ENCODE measurements at places on chromosomes 16 and 17.

DNA sequence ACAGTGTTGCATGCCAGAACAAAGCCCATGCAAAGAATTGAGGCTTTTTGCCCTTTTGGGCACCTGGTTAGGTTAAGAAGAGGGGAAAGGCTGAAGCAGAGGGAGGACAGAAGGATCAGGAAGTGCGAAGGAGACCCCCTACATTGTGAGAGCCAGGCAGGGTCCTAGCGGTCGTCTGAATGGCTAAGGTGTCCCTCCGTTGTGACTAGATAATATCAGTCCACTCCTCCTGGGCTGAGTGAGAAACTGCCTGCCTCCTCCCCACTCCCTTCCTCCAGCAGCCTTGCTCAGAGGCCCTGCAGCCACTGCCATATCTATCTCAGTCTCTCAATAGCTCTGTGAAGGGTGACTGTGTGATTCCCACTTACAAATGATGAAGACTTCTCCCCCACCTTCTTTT is 75.1 kb downstream of the WSB1 start:
- no peak for DNase-seq

- DNase-seq: no peak
Measured at GRCh38 chr17:28816540-28816939, 26.1 kb downstream of the FAM222B start.

GRCh38 chr17:30172560-30172959 is 55.9 kb downstream of the NSRP1 start:
- DNase-seq: no peak

GRCh38 chr17:32341141-32341856 is 674 bp downstream of the C17orf75 start:
- no peak for DNase-seq

DNA sequence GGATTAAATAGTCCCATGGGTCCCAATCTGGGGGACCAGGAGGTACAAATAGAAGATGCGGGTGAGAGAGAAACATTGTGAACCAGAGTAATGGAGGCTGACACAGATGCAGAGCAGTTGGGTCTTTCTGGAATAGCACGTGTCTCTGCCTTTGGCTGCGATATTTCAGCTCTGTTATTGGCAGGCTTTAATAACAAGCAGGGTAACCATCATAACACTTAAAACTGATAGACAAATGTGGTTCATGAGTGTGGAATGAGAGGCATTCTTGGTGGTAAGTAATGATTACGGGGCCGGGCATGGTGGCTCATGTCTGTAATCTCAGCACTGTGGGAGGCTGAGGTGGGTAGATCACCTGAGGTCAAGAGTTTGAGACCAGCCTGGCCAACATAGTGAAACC is 110.3 kb downstream of the SNX29 start:
- no peak for DNase-seq

GRCh38 chr16:13130586-13130985 is 229.2 kb downstream of the SHISA9 start:
- DNase-seq: no peak

DNA sequence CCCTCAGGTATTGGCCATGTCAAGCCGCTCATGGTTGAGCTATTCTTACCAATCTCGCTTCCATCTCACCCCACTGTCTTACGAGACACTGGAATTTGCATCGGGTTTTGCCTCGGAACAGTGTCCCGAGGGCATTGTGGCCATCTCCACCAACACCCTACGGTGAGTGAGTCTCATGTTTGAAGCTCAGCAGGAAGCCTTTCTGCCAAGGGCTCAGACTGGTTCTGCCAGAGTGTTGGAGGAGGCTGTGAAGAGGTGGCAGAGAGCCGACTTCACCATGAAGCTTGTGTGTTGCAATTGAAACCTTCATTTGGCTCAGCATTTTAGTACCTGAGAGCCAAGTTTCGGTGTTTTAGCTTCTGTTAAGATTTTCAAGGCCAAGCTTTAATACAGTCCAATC is 38.0 kb downstream of the SF3B3 start:
- DNase-seq: no peak

DNA sequence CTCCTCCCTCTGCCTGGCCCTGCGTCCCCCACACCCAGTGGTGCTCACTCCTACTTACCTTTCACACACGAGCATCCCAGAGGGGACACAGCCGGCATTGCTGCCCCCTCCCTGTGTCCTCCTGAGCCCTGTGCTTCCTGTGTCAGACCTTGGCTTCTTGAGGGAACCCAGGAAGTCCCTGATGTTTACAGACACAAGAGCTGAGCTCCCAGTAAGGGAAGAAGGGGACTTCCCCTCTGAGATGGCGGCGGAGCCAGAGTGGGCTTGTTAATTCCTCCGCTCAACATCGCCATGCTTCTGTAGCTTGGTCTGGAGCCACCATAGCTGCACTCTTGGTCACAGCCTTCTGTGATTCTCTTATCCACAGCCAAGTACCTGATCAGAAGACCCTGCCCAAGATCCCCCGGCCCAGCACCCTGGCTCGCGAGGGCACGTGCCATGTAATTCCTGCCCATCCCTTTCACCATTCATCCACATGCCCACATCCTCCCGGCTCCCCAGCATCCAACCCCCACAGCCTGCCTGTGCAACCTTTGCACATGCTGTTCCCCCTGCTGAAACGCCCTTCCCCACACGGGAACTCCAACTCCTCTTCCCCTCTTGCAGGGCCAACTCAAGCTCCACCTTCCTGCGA is 127.4 kb upstream of the FOXF1 start:
- no peak for DNase-seq

- DNase-seq: no peak
Measured at GRCh38 chr17:56119936-56120335, 33.3 kb upstream of the ANKFN1 start.

- DNase-seq: peak; percentile 39
Measured at GRCh38 chr16:19885451-19886072, 914 bp upstream of the GPRC5B start.

GRCh38 chr16:4111748-4112696 is 4.2 kb downstream of the ADCY9 start:
- no peak for DNase-seq

GRCh38 chr16:19232988-19233387 is 52.5 kb upstream of the CLEC19A start:
- DNase-seq: no peak

- peak; percentile 4 for DNase-seq
Measured at GRCh38 chr16:22077700-22078313, 14.5 kb upstream of the VWA3A start.

- no peak for DNase-seq
Measured at GRCh38 chr17:80101946-80102663, 724 bp downstream of the GAA start.

DNA sequence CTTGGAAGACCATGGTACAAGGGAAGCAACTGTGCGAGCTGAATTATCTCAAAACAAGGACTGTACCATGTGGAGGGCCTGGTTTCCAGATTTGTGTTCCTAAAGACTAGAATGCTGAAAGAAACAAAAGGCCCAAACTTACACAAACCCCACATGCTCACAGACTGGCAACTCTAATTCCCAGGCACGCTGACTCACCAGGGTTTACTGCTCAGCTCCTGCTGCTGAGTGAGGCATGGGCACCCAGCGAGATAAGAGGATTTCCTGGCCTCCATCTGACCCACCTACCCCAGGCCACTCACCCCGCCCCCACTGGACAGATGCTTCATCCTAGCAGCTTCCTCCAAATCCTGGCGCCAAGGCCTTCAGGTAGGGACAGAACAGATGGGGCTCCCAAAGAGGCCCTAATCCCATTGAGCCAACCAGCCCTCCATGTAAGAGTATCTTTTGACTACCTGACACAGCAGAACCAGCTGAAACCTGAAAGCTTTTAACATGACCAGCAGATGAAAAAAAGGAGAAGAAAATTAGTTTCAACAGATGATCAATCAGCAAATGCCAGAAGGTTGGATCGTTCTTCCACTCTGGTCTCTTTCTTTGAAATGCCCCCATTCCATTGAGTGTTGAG is 33.9 kb downstream of the DCUN1D3 start:
- DNase-seq: no peak

DNA sequence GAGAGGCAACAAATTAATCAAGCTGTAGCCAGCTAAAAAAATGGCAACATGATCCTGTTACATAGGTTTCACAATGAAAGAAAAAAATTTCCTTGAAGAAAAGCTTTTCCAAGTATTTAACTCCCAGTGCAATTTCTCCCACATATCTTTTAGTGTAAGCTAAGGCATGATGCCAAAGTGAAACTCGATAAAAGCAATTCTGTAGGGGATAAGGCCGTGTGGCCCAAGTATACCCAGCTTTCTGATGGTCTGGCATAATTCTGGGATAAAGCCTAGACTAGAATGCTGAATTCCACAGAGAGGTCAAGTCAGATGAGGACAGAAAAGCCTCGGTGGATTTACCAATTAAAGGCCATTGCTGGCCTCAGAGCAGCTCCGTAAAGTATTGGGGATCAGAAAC is 36.2 kb downstream of the CTCF start:
- DNase-seq: no peak

DNA sequence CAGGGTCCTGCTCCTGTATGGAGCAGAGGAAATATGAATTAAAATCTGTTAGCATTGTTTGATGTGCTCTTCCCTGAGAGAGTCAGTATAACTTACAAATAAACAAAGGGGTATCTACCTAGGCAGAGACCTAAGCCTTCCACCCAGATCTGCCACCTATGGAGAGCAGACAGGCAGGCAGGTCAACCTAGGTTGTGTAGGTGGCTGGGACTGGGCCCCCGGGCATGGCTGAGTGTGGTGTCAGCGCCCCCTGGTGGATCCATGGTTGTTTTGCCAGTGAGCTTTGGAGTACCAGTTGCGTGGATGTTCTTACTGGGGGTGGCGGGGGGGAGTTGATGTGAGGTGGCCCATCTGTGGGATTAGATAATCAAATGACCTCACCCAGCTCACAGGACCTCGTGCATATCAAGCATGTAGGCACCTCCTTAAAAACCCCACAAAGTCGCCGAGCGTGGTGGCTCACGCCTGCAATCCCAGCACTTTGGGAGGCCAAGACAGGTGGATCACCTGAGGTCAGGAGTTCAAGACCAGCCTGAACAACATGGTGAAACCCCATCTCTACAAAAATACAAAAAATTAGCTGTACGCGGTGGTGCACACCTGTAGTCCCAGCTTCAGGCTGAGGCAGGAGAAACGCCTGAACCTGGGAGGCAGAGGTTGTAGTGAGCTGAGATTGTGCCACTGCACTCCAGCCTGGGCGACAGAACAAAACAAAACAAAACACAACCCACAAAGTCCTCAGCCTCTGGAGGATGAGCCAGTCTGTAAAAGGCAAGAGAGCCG is 17.6 kb downstream of the DUS2 start:
- peak; percentile 40 for DNase-seq

- DNase-seq: peak; percentile 14
Measured at GRCh38 chr16:20851601-20852000, 45.3 kb downstream of the REXO5 start.

GRCh38 chr17:54494721-54495715 is 405.6 kb upstream of the TOM1L1 start:
- no peak for DNase-seq

- DNase-seq: no peak
Measured at GRCh38 chr17:81890447-81891302, 711 bp downstream of the ALYREF start.

DNA sequence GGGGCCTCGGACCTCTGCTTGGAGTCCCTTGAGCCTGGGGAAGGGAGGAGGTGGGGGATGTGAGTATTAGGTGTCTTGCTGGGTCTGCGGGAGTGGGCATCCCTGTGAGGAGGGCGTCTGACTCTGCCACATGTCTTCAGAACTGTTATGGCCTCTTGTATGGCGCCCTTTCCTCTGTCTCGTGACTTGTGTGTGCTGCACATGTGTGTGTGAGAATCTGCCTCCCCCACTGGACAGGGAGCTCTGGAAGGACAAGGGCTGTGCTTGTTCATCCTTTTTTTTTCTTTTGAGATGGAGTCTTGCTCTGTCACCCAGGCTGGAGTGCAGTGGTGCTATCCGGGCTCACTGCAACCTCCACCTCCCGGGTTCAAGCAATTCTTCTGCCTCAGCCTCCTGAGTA is 33.4 kb downstream of the ARHGAP23 start:
- DNase-seq: no peak

Data from hypothalamus (tissue), 51 donors.